ENCODE measurements at places on chromosomes 1 and 21.

DNA sequence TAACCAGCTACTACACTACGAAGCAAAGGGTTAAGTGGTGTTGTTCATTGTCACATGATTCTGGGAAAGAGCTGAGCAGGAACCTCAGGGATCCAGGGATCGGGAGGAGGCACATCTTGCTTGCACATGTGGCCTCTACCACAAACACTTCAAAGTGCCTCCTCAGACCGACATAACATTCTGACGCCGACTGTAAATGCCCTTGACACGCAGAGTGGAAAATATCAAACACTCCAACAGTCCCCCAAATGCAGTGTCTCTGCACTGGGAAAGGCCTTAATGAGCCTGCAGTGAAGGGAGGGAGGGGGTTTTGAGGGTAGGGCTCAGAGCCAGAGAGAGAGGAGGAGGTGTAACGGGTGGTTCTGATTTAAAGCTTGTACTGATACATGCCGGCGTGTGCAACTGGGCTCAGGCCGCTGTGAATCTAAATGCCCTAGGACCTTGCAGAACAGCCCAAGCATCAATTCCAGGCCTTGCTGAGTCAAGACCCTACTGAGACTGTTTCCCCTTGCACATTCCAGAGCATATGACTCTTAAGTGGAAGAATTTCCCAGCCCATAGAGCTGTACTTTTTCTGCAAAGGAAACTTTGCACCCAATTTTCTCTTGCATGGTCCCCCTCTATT, 163.7 kb downstream of the NTMT2 start:
- no peak for DNase-seq

- DNase-seq, result no peak
Measured at GRCh38 chr1:227395426-227396028, 77.2 kb upstream of the CDC42BPA start.

GRCh38 chr21:45078371-45078770, 4.0 kb downstream of the ADARB1 start:
- DNase-seq, result no peak

- no peak for DNase-seq
Measured at GRCh38 chr1:230400007-230400344, 26.2 kb downstream of the PGBD5 start.

GRCh38 chr1:172669011-172669410, 10.1 kb downstream of the FASLG start:
- no peak for DNase-seq

DNA sequence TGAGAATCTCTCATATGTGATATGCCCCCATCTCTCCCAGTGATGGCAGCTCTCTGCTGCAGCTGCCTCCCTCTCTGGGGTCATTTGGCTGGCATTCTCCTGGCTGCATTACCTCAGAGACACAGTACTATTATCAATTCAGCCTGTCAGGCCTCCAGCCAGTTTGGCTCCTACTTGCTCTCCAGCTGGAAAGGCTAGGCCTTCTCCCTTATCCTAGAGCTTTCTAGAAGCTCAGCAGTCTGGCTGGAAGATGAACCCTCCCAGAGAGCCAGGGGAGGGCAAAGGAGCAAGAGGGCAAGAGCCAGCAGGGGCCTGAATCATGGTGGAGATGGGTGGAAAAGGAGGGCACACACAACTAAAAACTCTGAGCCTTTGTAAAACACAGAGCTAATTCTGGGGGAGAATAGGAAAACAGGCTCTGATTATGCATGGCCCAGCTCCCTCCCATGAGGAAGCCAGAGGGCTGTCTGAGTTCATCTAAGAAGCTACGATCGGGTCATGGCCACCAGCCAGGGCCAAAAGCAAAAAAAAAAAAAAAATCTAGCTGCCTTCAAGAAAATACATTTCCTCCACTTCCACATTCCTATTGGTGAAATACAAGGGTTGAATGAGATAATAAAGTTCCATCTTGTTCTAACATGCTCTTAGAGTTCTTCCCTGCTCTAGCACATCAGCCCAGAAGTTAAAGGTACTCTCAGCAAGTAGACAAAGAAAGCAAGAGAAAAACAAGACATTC, 8.8 kb downstream of the LAMB3 start:
- no peak for DNase-seq

GRCh38 chr1:18891426-18891780, 11.0 kb downstream of the ALDH4A1 start:
- no peak for DNase-seq

GRCh38 chr1:38095454-38095931, 48.9 kb upstream of the POU3F1 start:
- DNase-seq, result no peak

DNA sequence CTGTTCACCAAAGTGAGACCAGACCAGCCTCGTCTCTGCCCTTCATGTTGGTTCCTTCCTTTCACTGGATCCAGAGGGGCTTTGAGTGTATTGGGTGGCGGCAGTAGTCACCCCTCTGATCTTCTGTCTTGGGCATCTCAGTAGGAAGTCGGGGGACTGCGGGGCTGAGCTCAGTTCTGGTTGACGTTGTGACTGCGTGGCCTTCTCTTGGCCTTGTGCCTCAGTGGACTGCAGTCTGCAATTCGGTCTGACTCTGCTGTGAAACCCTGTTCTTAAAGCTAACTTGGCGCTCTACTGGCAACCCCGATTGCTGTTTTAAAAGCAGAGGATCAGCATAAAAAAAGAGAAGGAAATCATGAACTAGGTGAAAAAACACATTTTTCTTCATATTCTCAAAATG, 56.7 kb downstream of the SLC37A1 start:
- no peak for DNase-seq

- DNase-seq, result no peak
Measured at GRCh38 chr1:244291236-244292201, 160.2 kb downstream of the ADSS2 start.

Data from GM12892 (cell line).